ENCODE measurements at places on chromosomes 1 and 21.

- no peak for DNase-seq
Observed at GRCh38 chr1:157482174-157482573, 70.1 kb downstream of the FCRL5 start.

- DNase-seq: no peak
Observed at GRCh38 chr21:16585896-16586295, 856.1 kb downstream of the USP25 start.

DNA sequence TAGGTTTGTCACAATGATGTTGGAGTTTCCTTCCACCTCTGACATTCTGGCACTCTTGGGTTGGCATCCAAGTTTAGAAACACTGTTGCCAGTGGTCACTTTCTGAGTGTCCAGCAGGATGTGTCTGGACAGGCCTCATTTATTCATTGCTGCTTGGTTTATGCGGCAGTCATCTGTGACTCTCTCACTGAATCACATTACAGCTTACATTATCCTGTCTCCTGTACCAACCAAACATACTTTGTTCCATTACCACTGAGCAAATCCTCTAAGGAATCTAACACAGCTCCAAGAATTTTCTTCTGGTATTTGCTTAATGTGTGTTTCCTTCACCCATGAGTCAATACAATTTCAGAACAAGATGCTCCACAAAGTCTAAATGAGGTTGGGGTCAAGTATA lies 19.9 kb downstream of the SGIP1 start:
- no peak for DNase-seq

- no peak for DNase-seq
Observed at GRCh38 chr1:171258429-171258828, 10.1 kb downstream of the FMO1 start.

GRCh38 chr1:152505083-152505482 lies 5.5 kb upstream of the LCE5A start:
- DNase-seq: no peak
